Liver (tissue), 10 donors: ENCODE measurements at places on chromosomes 5 and 9. TPM values are rescaled to one million over a fixed set of nuclear protein-coding genes. Genes with fewer than 3 reads are reported as not detected.

The PCDHGA10 gene
- total RNA-seq, result 2.0 TPM

The SLC34A3 gene
- not detected for total RNA-seq

The PPP6C gene
- total RNA-seq, result 10.1 TPM

The PCDHGA8 gene
- 0.75 TPM for total RNA-seq

The EQTN gene
- 0.08 TPM for total RNA-seq

- H3K4me1 ChIP-seq, result no peaks in the 10 kb centered on the region
- no peak for DNase-seq
- H3K27ac ChIP-seq, result no peak overlapping the region
- H3K27me3 ChIP-seq, result no peaks in the 10 kb centered on the region
- no peaks in the 10 kb centered on the region for H3K36me3 ChIP-seq
Measured at GRCh38 chr9:90464978-90465377, 177.6 kb downstream of the DIRAS2 start.

DNA sequence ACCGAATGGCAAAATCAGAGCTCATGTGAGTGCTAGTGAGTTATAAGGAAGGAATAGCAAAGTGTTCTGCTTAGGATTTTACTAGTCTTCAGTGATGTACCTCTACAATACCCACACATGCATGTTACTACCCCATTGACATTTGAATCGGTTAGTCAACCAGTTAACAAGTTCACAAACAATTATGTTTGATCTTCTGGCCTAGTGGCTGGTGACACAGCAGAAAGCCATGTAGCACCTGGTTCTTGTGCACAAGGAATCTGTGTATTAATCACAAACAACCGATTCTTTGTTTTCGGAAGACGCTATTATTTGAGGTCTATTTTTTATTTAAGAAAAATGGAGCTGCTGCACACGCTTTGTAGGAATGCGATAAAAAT, 41.9 kb downstream of the NTRK2 start:
- no peaks in the 10 kb centered on the region for H3K27me3 ChIP-seq
- no peaks in the 10 kb centered on the region for H3K36me3 ChIP-seq
- no peak for DNase-seq

- H3K4me3 ChIP-seq, result no peak overlapping the region
- no peaks in the 10 kb centered on the region for H3K27me3 ChIP-seq
- no peaks in the 10 kb centered on the region for H3K4me1 ChIP-seq
- DNase-seq, result no peak
- no peaks in the 10 kb centered on the region for H3K36me3 ChIP-seq
- no peak overlapping the region for H3K27ac ChIP-seq
Measured at GRCh38 chr5:127400539-127400938, 109.9 kb downstream of the MEGF10 start.

- no peak overlapping the region for H3K27ac ChIP-seq
- H3K4me1 ChIP-seq, result no peaks in the 10 kb centered on the region
- no peaks in the 10 kb centered on the region for H3K36me3 ChIP-seq
- DNase-seq, result no peak
- H3K27me3 ChIP-seq, result no peaks in the 10 kb centered on the region
- no peak overlapping the region for H3K4me3 ChIP-seq
Measured at GRCh38 chr9:1929722-1930244, 85.4 kb upstream of the SMARCA2 start.

GRCh38 chr9:123376218-123377071, 20.4 kb downstream of the CRB2 start:
- H3K36me3 ChIP-seq, result no peaks in the 10 kb centered on the region
- H3K27me3 ChIP-seq, result peaks cover 3% of the 10 kb centered on the region
- no peak for DNase-seq
- no peak overlapping the region for H3K27ac ChIP-seq
- H3K4me1 ChIP-seq, result peaks cover 14% of the 10 kb centered on the region

GRCh38 chr5:72624641-72625236, 117.5 kb upstream of the ZNF366 start:
- no peak for DNase-seq
- H3K36me3 ChIP-seq, result no peaks in the 10 kb centered on the region
- H3K4me1 ChIP-seq, result no peaks in the 10 kb centered on the region
- H3K4me3 ChIP-seq, result no peak overlapping the region

- no peaks in the 10 kb centered on the region for H3K27me3 ChIP-seq
- no peak for DNase-seq
- H3K27ac ChIP-seq, result peak overlapping the region; percentile 84
- no peak overlapping the region for H3K4me3 ChIP-seq
Measured at GRCh38 chr9:38437193-38437823, 13.1 kb upstream of the IGFBPL1 start.

DNA sequence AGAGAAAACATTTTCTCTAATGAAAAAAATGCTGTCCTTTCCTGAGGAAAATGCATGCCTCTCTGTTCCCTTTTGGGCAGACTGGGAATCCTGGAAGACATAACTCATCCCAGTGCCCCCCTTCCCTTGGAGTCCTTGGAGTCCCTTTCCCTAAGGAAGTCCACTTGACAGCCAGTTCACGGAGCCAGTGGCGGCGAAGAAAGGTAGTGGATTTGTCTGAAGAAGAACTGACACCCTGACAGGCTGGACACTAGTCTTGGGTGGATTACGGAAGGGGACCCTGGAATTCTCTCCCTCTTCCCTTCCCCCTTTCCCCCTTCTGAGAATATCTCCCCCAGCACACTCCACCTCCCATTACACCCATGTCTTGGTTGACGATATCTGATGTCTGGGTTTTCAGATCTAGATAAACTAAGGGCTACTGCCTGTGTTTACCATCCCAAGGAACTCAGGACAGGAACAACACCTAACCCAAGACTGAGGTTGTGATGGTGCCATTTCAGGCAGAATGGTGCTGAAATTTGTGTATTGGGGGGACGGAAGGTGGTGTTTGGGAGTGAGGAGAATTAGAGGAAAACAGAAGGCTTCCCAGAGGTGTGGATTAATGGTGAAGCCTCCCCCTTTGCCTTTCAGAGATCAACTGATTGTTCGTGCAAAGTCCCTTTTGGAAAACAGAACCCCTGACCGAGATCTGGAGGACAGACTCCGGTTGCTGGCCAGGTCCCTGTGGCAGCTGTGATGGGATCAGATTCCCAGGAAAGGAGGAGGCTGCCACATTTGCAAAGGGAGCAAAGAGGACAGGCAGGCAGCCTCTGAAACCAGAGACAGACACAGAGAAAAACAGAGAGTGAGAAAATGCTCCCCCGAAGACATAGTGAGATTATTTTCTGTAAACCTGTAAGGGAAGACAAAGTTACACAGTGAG, 704 bp downstream of the SPARC start:
- H3K27ac ChIP-seq, result peak overlapping the region; percentile 83
- H3K27me3 ChIP-seq, result no peaks in the 10 kb centered on the region
- DNase-seq, result no peak
- H3K36me3 ChIP-seq, result no peaks in the 10 kb centered on the region

GRCh38 chr5:143968071-143968878, 156.3 kb downstream of the HMHB1 start:
- H3K27ac ChIP-seq, result no peak overlapping the region
- no peaks in the 10 kb centered on the region for H3K36me3 ChIP-seq
- H3K4me3 ChIP-seq, result no peak overlapping the region
- no peaks in the 10 kb centered on the region for H3K4me1 ChIP-seq

- no peak overlapping the region for H3K27ac ChIP-seq
- no peak for DNase-seq
- H3K4me3 ChIP-seq, result no peak overlapping the region
Measured at GRCh38 chr5:43947935-43948334, 345.0 kb downstream of the NNT start.

- H3K36me3 ChIP-seq, result no peaks in the 10 kb centered on the region
- no peaks in the 10 kb centered on the region for H3K4me1 ChIP-seq
- no peaks in the 10 kb centered on the region for H3K27me3 ChIP-seq
- no peak for DNase-seq
Measured at GRCh38 chr5:125914471-125914870, 508.7 kb upstream of the GRAMD2B start.

DNA sequence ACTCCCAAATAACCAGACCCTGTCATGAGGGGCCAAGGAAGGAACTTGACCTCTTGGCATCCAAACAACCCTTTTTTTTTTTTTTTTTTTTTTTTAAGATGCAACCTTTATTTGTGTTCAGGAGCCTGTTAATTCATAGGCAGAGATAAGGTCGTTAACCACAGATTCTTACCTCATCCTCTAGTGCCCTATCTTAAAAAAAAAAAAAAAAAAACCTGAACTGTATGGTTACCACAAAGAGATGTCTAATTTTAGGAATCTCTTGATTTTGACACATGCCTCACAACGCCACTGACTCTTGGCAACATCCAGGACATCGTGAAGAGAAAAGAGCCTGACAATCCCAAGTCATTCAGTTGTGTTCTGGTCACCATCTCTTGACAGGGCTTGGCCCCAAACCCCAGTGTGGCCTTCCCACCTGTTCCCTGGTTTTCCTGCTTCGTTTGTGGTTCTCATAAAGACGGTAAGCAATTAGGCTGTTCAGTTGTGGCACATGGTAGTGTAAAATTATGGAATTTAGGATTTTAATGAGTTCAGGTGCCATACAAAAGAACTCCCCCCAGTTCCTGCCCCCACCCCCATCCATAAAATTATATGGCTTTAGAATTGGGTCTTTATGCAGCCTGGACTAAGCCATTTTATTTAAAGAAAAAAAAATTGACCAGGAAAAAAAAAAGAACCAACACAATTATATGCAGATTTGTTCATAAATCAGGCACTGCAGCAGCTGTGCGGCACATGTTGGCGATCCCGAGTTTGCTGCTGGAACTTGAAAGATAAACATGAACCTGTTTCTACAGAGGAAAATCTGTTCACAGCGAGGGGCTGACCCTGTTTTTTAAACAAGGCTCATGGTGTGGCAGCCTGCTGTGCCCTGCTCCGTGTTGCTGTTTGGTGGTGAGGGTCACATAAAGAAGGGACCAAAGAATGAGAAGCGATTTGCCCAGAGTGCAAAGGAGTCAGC, 267.8 kb upstream of the CLINT1 start:
- H3K36me3 ChIP-seq, result no peaks in the 10 kb centered on the region
- no peaks in the 10 kb centered on the region for H3K27me3 ChIP-seq
- no peak for DNase-seq

DNA sequence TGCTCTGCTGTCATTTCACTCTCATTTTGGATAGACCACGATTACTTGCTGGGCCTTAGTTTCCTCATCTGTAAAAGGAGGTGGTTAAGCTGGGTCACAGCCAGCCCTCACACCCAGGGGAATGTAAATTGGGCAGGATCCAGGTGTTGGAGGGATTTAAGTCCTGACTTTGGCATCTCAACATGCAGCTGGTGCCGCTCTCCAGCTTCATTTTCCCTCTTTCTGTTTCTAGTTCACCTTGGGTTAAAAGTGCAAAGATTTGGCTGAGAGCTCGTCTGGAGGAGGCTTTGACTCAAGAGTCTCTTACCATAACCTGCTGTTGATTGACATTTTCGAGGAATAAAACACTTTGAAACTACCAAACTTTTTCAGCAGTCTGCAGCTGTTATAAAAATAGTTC, 144.3 kb upstream of the DHFR start:
- no peak overlapping the region for H3K27ac ChIP-seq
- no peak for DNase-seq
- H3K4me3 ChIP-seq, result no peak overlapping the region
- no peaks in the 10 kb centered on the region for H3K27me3 ChIP-seq
- H3K36me3 ChIP-seq, result peaks cover 18% of the 10 kb centered on the region

- no peaks in the 10 kb centered on the region for H3K27me3 ChIP-seq
- no peak for DNase-seq
- no peaks in the 10 kb centered on the region for H3K4me1 ChIP-seq
Measured at GRCh38 chr5:126707080-126707479, 69.9 kb upstream of the LMNB1 start.

GRCh38 chr9:118563677-118564076, 805.6 kb downstream of the BRINP1 start:
- H3K4me3 ChIP-seq, result no peak overlapping the region
- no peaks in the 10 kb centered on the region for H3K27me3 ChIP-seq
- H3K27ac ChIP-seq, result no peak overlapping the region
- no peaks in the 10 kb centered on the region for H3K4me1 ChIP-seq
- no peaks in the 10 kb centered on the region for H3K36me3 ChIP-seq

DNA sequence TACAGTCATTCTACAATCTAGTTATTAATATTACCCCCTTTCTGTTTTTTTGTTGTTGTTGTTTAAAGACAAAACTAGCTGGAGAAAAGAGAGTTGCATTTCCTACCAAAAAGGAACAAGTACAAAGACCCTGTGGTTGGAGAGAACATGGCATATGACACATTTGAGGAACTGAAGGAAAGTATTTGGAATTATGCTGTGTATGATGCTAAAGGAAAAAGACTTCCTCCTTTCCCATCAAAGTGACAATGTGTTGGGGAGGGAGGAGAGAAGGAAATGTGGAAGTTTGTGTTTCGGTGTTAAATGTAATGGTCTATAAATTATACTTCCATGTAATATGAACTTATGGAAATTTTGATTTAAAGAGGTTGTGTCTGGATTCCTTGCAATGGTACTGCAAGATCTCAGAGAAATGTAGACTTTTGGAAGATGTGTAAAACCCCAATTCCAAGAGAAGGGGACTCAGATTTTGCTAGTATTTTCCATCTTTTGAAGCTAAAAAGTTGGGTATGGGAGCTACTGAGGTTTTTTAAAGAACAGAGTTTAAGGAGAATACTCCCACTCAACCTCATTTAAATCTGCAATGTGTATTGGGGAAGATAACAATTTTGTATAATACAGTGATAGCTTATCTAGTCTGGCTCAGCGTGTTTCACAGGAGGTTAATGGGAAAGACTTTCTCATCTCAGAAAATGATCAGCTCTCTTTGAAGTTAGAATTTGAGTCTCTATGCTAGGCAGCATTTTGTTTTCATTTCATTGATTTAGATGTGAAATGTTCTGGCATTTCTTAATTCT, 15.4 kb upstream of the TNFSF8 start:
- no peaks in the 10 kb centered on the region for H3K36me3 ChIP-seq
- H3K27ac ChIP-seq, result no peak overlapping the region
- DNase-seq, result no peak
- no peak overlapping the region for H3K4me3 ChIP-seq
- H3K27me3 ChIP-seq, result no peaks in the 10 kb centered on the region

DNA sequence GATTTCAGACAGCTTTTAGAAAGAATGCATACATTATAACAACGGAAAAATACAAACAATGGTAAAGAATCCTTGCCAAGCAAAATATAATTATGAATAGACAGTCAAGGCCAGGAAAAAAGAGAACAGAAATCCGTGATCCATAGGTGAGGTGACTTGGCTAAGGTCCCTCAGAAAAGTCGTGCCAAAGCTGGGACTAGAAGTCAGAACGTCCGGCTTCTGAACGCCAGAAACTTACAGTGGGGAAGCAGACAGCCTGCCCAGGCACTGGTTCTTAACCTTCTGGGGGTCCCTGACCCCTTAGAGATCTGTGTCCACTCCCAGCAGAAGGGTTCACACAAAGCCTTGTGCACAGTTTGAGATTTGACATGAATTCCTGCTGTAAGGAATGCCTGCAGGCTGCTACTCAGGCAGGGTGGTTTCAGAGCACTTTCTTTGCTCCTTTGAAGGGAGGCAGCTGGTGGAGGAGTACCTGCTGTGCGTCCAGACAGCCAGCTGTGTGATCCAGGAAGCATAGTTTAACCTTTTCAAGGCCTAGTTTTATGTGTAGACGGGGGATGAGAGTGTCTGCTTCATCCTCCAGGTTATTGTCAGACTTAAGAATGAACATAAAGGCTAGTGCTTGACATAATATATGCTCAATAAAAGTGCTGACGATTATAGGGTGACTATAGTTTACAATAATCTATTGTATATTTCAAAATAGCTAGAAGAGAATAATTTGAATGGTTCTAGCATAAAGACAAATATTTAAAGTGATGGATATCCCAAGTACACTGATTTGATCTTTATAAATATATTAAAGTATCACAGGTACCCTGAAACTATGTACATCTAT, 852 bp downstream of the ARHGEF37 start:
- no peaks in the 10 kb centered on the region for H3K27me3 ChIP-seq
- H3K4me1 ChIP-seq, result peaks cover 11% of the 10 kb centered on the region
- DNase-seq, result peak; percentile 45
- H3K36me3 ChIP-seq, result no peaks in the 10 kb centered on the region
